ENCODE measurements at places on chromosomes 12 and 14. TPM values are rescaled to one million over a fixed set of nuclear protein-coding genes. Genes with fewer than 3 reads are reported as not detected.

GRCh38 chr12:114954511-114955055, 270.6 kb upstream of the TBX3 start:
- no peak for DNase-seq

- DNase-seq, result no peak
Measured at GRCh38 chr12:65685514-65685913, 138.8 kb upstream of the HMGA2 start.

DNA sequence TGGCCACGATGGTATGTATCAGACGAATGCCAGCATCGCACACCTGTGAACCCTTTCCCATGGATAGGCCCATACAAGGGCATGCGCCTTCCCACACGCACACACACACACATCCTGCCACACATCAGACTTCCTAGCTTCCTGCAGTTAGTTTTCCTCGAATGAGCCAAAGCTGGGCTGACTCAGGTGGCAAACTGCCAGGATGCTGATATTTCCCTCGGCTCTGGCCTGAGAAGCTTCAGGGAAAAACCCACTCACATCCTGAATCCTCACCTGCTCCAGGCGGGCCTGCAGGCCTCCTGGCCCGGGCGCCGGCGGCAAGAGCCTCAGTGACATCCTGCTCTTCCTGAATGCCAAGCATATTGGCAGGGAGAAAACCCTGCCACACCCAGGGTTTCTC, 22.4 kb downstream of the CALM1 start:
- peak; percentile 54 for DNase-seq

DNA sequence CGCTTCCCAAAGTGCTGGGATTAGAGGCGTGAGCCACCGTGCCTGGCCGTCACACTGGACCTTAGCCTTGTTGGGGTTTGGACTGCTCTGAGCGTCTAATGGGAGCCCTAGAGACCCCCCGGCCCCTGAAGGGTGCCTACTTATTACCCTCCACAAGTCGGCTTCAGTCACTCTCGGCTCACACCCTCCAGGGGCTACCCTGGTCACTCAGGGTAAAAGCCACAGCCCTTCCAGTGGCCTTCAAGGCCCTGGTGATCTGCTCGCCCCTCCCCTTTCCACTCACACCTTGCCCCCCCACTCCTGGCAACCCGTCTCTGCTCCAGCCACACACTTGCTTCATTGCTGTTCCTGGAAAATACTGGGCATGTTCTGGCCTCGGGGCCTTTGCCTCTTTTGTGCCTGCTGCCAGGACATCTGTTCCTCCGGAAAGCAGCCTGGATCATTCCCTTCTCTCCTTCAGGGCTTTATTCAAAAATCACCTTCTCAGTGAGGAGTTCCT, 3.6 kb upstream of the MORN3 start:
- DNase-seq, result peak; percentile 48

GRCh38 chr12:23831739-23832138, 117.7 kb downstream of the SOX5 start:
- no peak for DNase-seq

DNA sequence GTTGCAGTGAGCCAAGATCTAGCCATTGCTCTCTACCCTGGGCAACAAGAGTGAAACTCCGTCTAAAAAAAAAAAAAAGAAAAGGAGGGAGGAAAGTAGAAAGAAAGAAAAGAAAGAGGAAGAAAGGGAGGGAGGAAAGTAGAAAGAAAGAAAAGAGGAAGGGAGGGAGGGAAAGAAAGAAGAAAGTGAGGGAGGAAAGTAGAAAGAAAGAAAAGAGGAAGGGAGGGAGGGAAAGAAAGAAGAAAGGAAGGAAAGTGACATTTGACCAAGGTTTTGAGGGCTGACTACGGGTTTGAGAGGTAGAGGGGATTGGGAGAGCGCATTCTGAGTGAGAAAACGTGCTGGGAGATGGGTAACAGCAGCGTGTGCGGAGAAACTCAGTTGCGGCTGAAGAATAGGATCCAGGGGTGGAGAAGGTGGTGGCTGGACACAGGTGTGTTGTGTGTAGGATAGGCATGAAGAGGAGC, 521 bp upstream of the PAPLN start:
- no peak for DNase-seq

The ARMH4 gene
- total RNA-seq, result 0.57 TPM

GRCh38 chr14:33282331-33283230, 343.9 kb downstream of the NPAS3 start:
- DNase-seq, result no peak

GRCh38 chr14:100654025-100654813, 67.0 kb upstream of the BEGAIN start:
- no peak for DNase-seq

DNA sequence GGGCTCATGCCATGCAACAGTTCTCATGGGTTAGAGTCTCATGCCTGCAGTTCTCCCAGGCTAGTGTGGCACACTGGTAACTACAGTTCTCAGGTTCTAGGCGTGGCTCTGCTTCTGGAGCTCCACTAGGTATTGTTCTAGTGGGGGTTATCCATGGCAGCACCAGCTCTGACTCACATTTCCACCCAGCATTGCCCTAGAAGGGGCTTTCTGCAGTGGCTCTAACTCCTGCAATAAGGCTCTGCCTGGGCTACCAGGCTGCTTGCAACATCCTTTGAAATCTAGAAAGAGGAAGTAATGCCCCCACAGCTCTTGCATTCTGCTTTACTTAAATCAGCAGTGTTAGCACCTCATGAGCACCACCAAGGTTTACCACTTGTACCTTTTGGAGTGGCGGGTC, 220.3 kb upstream of the ARID2 start:
- no peak for DNase-seq

The GLIPR1 gene
- total RNA-seq, result 11.0 TPM

The WSCD2 gene
- total RNA-seq, result 0.15 TPM

GRCh38 chr12:45989721-45990467, 480 bp downstream of the SCAF11 start:
- DNase-seq, result peak; percentile 81

The RBM23 gene
- total RNA-seq, result 67.7 TPM

- no peak for DNase-seq
Measured at GRCh38 chr12:53199700-53200099, 7.4 kb downstream of the ITGB7 start.

DNA sequence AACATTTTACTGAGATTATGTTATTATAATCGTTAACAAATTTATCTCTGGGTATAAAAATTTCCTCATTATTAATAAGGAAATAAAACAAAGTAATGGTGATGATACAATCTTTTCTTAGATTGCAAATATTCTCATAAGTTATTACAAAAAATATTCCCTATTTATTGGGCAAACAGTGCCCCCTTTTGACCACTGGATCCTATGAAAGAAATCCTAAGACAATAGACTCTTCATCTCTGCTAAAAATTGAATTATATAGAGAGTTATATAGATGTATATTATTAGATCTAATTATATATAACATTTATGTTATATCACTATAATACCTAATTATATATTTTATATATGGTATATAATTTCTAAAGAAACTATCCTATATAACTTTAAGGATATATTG, 94.2 kb upstream of the FGD4 start:
- DNase-seq, result no peak

DNA sequence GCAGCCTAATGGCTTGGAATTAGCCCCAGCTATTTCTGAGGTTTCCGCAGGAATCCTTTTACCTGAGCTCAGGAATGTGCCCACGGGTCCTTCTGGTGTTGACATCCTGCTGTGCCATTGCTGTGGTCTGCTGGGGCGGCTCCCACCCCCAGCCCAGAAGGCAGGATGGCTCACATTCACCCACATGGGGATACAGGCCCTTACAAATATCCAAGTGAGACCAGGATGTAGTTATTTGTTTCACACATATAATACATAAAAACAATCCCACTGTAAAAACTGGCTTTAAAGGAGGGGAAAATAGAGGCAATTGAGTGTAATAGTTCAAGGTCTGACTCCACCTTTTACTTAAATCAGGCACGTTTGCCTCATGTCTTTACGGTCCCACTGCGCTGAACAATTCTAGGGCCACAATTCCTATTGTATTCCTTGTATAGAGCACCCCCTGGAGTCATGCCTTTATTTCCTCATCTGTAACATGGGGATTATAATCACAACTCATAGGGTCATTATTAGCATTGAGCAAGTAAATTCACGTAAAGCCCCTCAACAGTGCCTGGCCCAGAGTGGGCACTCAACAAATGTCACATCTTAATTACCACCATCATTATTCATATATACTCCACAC, 57.2 kb upstream of the FICD start:
- no peak for DNase-seq

GRCh38 chr12:62657363-62657632, 190.7 kb downstream of the MON2 start:
- DNase-seq, result no peak

DNA sequence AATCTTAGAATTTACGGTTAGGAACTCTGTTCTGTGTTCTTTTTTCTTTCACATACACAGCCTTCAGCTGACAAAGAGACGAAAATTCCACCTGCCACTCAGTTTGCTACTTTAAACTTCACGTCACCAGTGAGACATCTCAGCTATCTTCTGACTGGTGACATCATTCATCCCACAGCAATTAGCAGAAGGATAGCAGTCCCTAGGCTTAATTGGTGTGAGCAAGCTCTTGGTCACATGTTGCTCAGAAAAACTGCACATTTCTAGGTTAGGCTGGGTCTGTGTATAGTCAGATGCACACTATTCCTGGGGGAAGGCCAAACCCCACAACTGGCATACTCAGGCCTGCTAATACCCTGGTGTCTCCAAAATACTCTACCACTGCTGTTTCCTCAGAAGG, 23.9 kb downstream of the SLC7A7 start:
- no peak for DNase-seq
